ENCODE measurements at places on chromosomes 4 and X.
A peak's percentile ranks its signal among the peaks of the same experiment; 100 is the strongest.

- no peak for DNase-seq
These were observed at the start of gene ANXA10 for GRCh38 chr4:168092176-168092712. ANXA10 (plus strand) TSS chr4:168092537; CDS start chr4:168092701, 164 bp downstream.

- no peak for DNase-seq
These were observed 183.1 kb downstream of the HS6ST2 start for GRCh38 chrX:132775263-132775823.

- DNase-seq = no peak
These were observed 116.6 kb downstream of the ARHGAP24 start for GRCh38 chr4:85591406-85592098.

GRCh38 chr4:93346840-93347239 is 481.7 kb upstream of the ATOH1 start:
- DNase-seq = no peak

DNA sequence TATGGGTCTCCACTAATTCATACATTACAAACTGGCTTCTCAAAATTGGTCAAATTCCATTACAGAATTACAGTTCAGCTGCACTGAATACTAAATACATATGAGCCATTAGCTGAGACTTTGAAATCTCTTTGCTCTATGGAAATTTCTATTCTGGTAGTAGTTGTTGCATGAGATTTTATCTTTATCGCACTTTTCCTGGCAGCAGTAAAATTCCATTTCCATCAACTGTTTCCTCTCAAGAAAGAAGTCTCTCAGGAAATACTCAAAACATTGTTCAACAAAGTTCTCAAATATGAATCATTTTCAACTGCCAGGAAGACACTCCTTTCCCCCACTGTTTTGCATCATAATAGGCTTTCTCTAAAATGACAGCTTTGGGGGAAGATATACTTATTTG is 51.3 kb downstream of the ATP11C start:
- DNase-seq = no peak

- DNase-seq = peak; percentile 2
These were observed 235.3 kb downstream of the GPAT3 start for GRCh38 chr4:83771113-83771705.

GRCh38 chr4:80173401-80173800 is 23.9 kb upstream of the PRDM8 start:
- DNase-seq = no peak

GRCh38 chr4:39998659-39999345 is 21.1 kb upstream of the PDS5A start:
- no peak for DNase-seq

- DNase-seq = no peak
These were observed 613.4 kb upstream of the NR3C2 start for GRCh38 chr4:149055624-149056023.

DNA sequence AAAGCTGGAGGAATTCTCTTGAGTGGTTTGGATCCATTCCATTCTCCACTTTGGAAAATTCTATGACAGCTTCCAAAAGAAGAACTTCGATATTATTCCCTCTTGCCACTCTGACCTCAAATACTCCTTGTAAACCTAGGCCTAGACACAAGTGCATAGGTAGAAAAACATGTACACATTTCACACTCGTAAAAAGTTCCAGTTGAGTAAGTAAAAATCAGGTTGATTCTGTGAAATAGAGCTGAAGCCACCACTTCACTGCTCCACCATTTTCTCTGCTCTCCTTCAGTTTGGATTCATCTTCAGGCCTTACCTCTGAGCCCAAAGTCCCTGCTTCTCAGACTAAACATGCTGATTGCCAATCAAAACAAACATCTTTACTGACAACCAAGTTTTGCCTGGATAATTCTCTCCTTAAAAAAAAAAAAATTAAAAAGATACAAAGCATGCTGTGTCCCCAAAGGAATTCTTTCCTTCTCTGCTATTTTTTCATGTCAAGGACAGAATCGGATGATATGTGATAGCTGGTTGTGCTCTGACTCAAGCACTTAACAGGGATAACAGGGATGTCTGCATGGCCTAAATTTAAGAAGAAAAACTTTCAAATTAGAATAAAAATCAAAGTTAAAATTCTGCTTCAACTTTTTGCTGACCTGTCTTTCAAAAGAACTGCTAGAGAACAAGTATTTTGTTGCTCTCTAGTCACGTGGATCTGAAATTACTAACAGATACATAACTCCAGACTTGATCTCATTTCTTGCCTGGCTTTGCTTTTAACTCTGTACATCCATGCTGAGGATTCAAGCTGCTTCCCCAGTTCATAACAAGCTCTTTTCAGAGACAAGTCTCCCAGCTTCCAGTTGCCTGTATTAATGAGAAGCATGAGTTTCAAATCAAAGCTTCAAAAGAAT is 420.9 kb upstream of the INTU start:
- no peak for DNase-seq

GRCh38 chr4:148443512-148444295 is 1.5 kb upstream of the NR3C2 start:
- no peak for DNase-seq

DNA sequence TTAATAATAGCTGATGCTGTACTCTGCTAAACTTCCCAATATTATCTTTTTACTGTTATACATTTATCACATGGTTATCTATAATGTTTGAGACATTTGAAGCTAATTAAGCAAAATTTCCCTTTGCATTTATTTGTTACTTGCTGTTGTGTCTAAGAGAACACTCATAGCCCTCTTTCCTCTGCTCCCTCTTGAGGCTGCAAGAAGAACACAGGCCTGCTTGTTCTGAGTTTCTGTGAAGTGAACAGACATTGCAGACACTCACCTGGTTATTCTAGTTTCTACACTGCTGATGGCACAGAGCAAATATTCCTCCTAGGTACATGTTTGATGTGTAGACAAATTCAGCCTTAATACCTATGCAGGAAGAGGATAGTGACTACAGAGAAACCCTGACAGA is 367.8 kb downstream of the GASK1B start:
- DNase-seq = peak; percentile 29

- DNase-seq = no peak
These were observed 26.6 kb downstream of the SNX25 start for GRCh38 chr4:185235843-185236503.

All from caudate nucleus (tissue), 63 donors.